GOT3 (cell line): ENCODE measurements at places on chromosomes 11 and 22.

- DNase-seq = no peak
Measured at GRCh38 chr11:72235351-72236057, 8.5 kb downstream of the PHOX2A start.

DNA sequence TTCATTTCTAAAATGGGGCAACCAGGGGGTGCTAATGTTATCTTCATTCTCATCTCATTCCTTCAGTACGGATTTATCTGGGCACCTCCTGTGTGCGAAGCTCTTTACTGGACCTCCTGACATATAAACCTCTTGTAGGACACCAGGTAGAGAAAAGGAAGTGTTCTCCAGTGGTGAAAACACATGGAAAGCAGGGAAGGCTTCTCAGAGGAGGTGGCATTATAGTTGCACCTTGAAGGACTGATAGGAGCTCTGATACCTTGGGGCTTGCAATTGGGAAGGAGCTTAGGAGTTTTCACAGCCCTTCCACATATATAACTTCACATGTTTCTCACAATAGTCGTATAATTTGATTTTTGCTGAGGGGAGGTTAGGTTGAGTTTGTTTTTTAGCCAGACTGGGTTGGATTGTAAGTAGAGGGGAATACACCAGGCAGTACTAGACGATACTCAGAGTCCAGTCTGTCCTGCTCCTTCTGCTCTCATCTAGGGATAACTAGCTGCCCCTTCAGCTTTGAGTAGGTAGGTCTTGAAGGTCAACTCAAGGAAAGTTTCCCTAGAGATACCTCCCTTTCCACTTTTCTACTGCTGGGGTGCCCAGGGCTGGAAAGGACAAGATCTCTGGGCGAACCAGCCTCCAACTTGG lies 34.0 kb upstream of the ALX4 start:
- no peak for DNase-seq

- no peak for DNase-seq
Measured at GRCh38 chr22:24165673-24166072, 15.6 kb upstream of the SUSD2 start.

DNA sequence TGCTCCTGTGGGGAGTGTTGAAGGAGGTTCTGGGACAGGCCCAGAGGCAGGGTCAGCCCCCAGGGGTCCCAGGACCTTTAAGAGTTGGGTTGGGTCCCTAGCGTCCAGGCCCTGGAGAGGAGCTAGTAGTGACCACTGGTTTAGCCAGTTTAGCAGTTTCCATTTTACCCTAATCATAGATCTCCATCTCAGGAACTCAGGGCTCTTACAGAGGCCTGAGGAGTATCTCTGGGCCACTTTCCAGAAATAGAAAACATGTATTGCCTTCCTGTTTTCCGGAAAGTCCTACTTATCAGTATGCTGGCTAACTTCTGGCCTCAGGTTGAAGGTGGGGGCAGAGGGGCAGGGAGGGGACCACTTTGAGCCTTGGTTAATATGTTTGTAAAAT lies 13.5 kb downstream of the NCF4 start:
- no peak for DNase-seq

DNA sequence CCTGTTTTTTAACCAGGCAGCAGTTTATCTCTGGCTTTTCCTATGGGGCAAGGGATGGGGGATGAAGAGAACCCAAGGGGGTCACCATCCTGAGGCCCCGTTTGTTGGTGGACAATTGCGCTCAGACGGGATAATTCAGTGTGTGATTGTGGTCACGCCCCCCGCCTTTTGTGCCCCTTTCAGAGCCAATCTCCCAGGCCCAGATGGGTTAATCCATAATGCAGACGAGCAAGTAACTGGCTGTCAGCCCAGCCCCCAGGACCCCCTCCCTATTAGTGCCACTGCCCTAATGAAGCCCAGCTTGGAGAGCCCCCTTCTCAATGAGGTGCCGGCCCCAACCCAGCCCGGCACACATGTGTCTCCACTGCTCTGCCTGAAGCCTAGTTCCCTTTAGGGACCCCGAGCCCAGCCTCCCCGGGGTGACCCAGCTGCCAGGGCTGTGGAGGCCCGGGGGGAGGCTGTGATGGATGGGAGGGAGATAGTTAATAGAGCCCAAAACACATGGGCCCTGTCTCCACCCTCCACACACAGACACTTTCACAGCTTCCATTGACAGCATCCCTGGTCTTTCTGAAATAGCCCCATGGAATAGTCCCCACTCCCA lies 19.1 kb upstream of the ROBO3 start:
- DNase-seq = no peak
